ENCODE measurements at places on chromosomes 16 and 17. TPM values are rescaled to one million over a fixed set of nuclear protein-coding genes. Genes with fewer than 3 reads are reported as not detected.

DNA sequence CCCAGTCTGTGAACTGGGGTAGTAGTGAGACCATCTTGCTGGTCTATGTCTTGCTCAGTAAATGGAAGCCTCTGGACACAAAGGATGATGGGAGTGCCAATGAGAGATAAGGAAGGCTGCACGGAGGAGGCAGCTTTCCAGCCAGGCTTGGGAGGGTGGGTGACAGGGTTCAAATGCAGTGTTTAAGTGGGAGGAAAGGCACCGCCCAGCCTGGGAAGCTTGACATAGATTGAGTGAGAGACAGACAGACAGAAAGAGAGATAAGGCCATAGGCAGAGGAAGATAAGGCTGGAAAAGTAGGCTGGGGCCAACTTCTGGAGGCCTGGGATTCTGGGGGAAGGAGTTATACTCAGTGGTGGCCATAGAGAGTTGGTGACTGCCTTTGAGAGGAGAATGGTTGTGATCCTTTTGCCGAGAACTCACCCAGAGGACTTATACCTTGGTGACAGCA lies 7.2 kb upstream of the COL1A1 start:
- ATAC-seq, result no peak

DNA sequence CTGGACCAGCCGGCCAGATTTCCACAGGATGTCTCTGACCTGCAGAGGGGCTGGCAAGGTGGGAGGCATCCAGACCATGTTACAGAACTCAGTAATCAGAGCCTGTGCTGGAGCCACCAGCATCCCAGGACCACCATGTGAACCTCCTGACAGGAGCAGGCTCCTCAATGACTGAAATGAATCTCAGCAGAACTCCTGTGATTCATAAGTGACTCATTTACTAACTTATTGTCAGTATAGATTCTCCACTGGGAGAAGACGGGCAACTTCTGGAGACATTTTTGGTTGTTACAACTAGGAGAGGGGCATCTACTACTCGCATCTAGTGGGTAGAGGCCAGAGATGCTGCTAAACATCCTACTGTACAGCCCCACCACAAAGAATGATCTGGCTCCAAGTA lies 3.1 kb upstream of the WWOX start:
- no peak for ATAC-seq

DNA sequence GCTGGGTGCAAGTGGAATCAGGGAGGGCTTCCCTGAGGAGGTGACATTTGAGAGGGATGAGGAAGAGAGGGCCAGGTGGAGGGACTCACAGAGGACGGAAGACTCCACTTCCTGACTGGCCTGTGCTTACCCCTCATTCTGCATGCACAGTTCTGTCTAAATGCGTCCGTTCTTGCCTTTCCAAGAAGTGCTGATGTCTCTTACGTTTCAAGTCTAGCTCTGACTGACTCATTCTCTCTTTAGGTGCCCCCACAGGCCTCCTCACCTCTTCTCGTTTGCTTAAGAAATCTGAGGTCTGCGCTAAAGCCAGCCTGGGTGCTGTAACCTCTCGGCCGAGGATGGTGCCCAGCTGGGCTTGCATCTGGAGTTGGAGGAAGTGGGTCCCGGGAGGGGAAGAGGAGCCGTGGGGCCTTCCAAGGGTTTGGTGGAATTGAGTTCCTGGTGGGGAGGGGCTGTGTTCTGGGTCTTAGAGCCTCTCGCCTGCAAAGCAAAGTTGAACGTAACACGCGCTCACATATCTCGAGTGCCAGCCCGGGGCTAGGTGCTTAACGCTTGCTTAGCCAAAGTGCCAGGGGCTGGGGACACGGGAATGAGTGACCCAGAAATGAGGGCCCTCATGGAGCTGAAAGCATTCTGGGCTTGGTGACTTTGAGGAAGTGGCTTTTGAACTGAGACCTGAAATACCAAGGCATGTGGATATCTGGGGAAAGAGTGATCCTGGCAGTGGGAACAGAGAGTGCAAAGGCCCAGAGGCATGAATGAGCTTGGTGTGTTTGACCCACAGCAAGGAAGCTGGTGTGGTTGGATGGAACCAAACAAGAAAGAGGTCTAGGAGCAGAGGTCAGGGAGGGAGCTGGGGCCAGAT lies 4.8 kb downstream of the IL4R start:
- ATAC-seq, result peak; percentile 70

DNA sequence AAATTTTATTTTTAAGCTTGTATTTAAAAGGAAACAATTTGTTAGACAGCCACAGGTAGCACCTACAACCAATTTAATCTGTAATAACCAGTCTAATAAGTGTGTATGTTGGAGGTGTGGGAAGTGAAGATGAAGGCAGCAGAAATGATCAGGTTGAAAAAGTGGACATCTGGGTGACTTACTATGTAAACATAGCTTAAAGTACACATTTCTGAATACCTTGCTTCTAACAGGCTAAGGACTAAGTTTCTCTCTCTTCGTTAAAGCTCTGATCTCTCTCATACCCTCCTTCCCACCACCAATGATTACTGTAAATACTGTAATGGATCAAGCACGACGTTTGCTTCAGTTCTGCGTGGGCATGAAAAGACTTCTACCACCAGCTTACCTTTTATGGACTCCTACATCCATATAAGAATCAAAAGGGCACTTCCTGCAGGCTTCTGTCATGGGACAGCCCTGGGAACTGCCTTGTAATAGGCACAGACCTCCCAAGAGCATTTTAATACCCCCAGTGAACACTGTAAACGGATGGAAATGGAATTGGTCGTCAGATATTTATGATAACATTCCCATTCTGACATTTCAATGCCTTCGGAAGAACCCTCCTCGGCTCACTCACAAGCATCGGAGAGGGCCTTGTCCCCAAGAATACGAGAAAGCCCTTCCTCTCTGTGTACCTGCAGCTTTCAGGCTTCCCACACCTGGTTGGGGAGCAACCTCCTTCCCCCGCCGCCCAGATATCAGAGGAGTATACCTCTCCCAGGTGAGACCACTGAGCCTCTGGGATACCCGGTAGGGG lies 700 bp downstream of the CCDC43 start:
- no peak for ATAC-seq

DNA sequence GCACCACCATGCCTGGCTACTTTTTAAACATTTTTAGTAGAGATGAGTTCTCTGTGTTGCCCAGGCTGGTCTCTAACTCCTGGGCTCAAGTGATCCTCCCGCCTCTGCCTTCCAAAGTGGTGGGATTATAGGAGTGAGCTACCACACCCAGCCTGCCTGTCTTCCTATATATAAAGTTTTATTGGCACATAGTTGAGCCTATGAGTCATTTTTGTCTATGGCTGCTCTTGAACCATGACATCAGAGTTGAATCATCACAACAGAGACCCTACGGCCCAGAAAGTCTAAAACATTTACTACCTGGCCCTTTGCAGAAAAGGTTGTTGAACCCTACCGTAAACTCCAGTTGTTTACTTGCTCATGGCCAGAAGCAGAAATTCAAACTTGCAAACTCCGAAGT lies 7.9 kb downstream of the SEPTIN12 start:
- no peak for ATAC-seq

DNA sequence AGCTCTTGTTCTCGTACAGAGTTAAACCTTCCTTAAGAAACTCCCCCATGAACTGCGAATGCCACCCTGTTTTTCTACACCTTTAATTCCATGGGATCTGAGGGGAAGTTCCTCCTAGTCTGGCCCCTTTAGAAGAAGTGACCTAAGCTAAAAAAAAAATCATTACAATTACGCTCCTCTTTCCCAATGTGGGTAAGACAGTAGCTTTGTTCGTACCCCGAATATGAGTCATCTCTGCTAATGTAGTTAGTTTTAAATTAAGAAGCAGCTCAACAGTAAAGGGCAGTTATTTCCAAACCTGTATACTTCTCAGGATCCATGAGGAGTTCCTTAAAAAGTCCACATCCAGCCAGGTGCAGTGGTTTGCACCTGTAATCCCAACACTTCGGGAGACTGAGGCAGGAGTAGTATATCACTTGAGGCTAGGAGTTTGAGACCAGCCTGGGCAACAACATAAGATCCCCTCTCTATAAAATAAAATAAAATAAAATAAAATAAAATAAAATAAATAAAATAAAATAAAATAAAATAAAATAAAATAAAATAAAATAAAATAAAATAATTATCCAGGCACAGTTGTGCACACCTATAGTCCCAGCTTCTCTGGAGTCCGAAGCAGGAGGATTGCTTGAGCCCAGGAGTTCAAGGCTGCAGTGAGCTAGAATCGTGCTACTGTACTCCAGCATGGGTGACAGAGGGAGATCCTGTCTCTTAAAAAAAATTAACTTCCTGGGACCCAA lies 26.1 kb downstream of the RCVRN start:
- no peak for ATAC-seq

GRCh38 chr16:56289416-56289815 lies 98.1 kb downstream of the GNAO1 start:
- ATAC-seq, result no peak

GRCh38 chr17:51995797-51996403 lies 162.6 kb downstream of the CA10 start:
- no peak for ATAC-seq

DNA sequence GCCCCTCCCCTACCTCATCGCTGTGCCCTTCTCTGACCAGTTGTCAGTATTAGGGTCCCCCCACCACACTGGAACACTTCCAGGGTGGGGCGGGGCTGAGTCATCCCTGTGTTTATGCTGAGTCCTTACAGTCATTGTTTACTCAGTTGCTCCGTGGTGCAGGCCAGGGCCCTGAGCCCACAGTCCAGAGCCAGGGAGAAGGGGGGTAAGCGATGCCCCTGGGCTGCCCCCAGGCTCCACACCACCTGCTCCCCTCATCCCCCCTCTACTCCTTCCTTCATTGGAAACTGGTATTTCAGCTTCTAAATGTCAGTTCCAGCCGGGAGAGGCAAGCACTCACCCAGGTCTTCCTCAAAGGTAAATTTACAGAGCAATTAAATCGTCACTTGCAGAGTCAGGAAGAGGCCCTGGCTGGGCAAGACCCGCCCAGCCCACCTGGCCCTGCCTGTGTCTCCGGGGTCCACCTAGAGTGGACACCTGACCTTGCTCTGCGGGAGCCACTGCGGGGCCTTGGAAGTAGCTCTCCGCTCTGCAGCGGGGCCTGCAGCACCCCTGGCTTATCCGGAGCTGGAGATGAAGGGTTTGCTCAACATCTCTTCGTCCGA lies 4.8 kb downstream of the ATP2A3 start:
- no peak for ATAC-seq

- peak; percentile 96 for ATAC-seq
Measured at GRCh38 chr17:58232707-58233156, 5.7 kb upstream of the LPO start.

DNA sequence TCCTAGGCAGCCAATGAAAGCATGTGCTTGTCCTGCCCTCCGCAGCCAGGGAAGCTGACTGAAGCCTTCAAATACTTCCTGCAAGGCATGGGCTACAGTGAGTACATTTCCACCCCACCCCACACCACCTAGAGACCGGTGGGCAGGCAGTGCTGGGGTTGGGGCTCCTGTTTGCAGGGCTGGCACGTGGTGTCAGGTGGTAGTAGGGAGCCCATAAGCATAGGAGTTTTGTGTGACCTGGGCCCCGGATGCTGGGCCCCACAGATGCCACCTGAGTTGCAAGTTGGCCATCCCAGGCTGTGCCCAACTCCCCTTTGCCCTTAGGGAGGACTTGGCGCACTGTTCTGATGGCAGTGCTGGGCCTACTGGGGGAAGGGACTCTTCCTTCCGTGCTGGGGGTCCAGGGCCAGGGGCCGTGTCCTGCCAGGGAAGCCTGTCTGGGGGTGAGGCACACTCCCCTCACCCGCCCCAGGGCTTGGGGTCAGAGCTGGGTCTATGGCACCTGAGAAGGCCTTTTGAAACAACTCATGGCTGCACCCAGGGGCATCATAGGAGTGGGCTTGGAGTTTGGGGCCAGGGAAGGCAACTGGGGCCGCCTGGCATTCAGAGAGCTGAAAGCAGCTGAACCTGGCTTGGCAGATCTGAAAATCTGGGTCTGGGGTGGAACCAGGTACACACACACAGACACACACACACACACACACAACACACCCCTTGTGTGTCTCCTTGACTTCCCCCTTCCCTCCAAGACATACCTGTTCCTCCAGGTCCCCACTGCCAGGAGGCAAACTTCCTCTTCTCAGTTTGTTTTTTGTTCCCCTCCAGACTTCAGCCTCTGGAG lies 5.8 kb upstream of the SETD6 start:
- ATAC-seq, result no peak

DNA sequence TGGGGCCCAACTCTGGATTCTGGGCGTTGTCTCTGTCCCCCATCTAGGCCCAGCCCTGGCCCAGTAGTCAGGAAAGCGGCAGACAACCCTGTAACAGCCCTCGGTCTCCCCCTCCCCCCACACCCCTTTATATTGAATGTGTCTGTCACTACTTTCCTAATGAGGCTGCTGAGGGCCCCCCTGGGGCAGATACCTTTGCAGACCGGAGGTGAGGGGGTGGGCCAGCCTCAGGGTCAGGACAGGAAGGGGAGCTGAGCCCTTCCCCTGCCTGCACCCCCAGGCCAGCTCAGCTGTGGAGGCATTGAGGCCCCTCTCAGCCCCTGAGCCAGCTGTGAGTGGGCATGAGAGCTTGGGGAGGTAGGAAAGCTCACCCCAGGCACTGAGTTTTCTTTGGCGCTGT lies 17.1 kb downstream of the RAI1 start:
- ATAC-seq, result no peak

- peak; percentile 69 for ATAC-seq
Measured at GRCh38 chr17:44829523-44830358, at the start of gene GJC1. GJC1 (minus strand) TSS chr17:44830287; CDS start chr17:44805817, 24,470 bp downstream.

- ATAC-seq, result no peak
Measured at GRCh38 chr17:64732336-64733006, 70.4 kb upstream of the SMURF2 start.

GRCh38 chr17:19713462-19713861 lies 2.9 kb downstream of the SLC47A2 start:
- ATAC-seq, result no peak

DNA sequence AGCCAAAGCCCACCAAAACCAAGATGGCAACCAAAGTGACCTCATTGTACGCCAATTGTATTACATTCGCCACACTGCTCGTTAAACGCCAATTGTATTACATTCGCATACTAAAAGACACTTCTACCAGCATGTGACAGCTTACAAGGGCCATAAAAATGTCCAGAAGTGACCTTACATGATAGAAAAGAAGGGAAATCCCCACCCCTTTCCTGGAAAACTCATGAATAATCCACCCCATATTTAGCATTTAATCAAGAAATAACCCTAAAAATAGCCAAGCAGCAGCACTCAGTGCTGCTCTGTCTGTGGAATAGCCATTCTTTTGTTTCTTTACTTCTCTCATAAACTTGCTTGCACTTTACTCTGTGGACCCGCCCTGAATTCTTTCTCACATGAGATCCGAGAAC lies 25.7 kb downstream of the PSMD7 start:
- no peak for ATAC-seq

DNA sequence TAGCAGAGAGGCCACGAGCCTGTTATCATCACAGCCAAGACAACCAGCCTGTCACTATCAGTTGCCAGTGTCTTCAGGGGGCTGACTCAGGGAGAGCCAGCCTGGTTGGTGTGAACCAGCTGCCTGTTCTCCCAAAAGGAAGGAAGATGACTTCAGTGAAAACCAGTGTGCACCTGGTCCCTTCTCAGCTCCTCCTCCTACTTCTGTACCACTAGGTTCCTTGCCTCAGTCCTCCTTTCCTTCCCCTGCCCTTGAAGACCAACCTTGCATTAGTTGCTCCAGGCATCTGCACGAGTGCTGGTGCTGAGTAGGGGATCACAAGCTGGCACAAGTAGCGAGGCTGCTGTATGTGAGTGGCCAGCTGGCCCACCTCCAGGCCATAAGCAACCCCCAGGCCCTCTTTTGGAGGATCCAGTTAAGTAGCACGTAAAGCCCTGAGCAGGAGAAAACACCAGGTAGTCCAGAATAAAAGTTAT lies 8.5 kb downstream of the TUBG1 start:
- ATAC-seq, result no peak

The CCL17 gene
- total RNA-seq, result 0.65 TPM

The UBE2G1 gene
- total RNA-seq, result 65.4 TPM

The C17orf113 gene
- total RNA-seq, result 0.06 TPM

The MYCBPAP gene
- total RNA-seq, result 2.1 TPM

The NXN gene
- 0.37 TPM for total RNA-seq

The GCGR gene
- total RNA-seq, result 0.26 TPM

Measured in activated T-helper 17 cell treated with anti-CD3 and anti-CD28 coated beads, Interleukin-2, amount 50 U/mL, for 72 hours (primary cell).